ENCODE measurements at places on chromosomes 3 and 15.
A peak's percentile ranks its signal among the peaks of the same experiment; 100 is the strongest.

DNA sequence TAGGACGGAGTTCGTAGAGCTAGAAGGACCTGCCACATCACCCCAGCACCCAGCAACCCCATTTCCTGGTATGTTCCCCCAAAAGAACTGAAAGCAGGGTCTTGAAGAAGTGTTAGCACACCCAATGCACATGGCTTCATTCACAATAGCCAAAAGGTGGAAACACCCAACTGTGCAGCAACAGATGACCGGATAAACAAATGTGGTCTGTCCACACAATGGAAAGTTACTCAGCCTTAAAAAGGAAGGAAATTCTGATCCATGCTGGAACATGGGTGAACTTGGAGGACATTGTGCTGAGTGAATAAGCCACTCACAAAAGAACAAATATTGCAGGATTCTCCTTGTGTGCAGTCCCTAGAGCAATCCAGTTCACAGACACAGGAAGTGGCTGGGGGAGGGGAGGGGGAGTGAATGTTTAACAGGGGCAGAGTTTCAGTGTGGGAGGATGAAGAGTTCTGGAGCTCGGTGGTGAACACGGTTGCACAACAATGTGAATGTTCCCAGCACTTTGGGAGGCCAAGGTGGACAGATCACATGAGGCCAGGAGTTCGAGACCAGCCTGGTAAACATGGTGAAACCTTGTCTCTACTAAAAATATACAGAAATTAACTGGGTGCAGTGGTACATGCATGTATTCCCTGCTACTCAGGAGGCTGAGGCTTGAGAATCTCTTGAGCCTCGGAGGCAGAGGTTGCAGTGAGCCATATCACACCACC lies 157.5 kb downstream of the NUP210 start:
- peak; percentile 19 for DNase-seq

GRCh38 chr15:100314809-100315400 lies 26.9 kb downstream of the ADAMTS17 start:
- DNase-seq: no peak

GRCh38 chr15:53830707-53831386 lies 71.4 kb upstream of the WDR72 start:
- no peak for DNase-seq

DNA sequence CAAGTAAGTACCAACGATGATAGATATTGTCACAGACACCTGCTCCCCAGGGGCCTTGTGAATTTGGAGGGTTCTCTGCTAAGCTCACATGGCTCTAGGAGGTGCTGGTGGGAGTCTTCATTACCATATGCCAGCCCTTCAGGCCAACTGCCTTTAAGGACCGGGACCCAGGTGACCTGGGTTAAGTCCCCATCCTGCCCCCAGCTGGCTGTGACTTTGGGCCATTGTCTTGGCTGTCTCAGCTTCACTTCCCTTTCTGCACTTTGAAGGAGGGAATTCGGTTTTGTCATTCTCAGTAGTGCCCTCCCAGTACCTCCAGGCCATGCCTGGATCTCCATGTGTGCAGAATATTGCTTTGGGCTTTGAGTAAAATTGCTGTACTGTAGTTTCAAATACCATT lies 72.8 kb upstream of the ACAD9 start:
- DNase-seq: no peak

GRCh38 chr3:8824238-8824637 lies 54.8 kb upstream of the OXTR start:
- DNase-seq: no peak

DNA sequence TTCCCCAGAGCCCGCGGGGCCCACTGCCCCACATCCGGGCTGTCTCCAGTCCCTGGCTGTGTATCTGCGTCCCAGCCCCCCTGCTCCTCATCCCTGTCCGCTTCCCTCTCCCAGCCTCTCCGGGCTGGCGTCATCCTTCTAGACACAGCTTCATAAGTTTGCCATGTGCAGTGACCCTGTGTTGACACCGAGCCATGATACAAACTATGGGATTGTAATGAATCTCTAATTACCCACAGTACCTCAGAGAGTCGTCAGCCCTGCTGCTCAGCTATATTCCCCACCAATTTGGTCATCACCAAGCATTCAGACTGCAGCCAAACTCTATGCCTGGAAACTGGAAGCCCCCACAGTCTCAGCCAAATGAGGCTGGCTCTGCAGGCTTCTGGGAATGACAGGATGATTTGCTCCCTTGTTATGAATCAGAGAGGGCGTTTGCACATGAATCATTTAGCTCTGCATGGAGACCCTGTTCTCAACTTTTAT lies 466.1 kb upstream of the ATP11B start:
- DNase-seq: peak; percentile 60

DNA sequence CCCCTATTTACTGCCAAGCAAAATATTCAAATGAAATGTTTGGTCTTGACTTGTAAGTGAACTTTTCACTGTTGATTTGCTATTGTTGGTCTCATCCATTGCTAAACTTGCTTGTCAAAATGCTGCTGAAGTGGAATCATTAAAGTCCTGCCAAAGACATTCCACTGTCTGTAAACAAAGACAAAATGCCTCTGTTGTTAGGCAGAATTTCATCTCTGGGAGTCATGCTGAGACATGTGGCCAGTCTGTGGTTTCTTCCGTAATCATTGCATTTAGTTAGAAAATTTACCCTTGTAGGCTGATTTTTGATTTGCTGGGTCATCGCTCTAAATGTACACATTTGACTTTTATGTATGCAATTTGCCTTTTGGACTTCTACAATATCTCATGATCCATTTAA lies 577.7 kb downstream of the MECOM start:
- peak; percentile 49 for DNase-seq

- no peak for DNase-seq
Measured at GRCh38 chr15:34734303-34734702, 20.5 kb downstream of the GJD2 start.

- DNase-seq: no peak
Measured at GRCh38 chr3:117523418-117523817, 813.8 kb downstream of the TUSC7 start.

DNA sequence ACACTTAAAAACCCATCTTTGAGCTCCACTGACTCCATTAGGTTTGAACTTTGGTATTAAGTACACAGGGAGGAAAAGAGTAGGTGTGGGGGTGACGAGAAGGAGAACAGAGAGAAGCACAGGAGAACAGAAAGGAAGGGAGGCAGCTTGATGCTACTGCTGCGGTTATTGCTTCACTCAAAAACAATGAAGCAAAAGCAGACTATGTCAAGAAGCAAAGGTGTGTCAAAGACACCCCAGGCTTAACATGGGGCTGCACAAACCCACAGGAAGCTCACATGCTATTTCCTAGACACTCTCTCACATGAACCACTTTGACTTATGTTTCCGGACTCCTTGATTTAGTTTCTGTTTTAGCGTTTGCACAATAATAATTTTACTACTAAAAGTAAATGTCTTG lies 961.0 kb upstream of the CFAP20DC start:
- DNase-seq: no peak

DNA sequence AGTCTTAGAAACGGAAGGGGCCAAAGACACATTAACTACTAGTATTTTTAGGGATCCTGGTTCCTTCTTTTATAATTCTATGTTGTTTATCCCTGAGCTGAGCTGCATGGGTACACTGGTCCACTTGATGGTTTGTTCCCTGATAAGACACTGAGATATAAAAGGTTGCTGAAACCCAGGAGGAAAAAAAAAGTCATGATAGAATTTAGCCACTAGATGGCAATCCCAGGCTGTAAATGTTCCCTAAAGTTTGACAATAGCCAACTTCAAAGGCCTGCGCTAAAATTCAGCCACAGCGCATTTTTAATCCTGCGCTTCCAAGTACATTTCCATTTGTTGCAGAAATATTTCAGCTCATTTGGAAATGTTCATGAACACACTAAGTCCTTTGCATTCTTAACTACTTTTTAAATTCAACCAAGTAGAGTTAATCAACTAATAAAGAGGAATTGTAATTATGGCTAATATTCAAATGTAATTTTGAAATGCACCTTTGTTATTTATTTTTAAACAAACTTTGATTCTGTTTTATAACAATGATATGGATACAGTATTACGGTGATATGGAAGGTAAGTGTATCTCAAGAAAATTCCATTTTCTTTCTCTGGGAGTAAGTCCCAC lies 249.3 kb upstream of the FEZF2 start:
- peak; percentile 51 for DNase-seq

DNA sequence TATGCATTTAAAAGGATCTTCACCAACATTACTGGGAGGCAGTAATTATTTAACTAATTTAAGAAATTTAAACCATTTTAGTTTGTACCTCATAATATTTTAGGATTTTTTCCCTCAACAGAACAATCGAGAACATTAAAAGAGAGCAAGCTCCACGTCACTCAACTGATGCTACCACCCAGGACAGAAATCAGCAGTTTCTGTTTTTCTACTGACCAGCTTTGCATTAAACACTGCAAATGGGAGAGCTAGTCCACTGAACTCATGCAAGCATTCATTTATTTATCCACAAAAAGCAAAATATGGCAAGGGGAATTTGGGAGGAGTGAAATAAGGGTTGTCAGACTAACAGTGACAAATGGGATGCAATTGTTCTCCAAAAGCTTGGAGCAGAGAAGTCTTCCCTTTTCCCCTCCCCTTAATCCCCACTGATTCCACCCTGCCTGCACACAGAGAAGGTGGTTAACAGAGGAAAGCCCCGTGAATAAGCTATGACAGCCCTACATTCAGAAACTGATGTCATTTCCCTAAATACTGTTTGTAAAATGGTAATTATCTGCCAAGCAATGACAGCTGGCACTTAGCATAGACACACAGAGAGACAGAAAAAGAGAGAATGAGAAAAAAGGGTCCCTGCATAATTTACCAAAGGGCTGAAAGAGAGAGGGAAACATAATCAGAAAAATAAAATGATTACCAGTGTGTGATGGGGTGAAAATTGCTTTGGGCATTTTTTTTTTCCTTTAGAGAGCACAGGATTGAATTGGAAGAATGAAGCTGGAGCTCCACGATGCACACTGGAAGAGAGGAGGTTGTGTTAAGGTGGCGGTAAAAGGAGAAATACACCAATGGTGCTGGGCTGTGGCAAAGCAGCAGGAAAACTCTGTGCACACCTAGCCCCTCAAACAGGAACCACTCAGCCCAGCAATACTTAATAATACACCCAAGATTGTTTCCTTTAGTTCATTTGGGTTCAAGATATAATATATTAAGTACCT lies 777.4 kb downstream of the TUSC7 start:
- DNase-seq: no peak

GRCh38 chr15:78359041-78359808 lies 19.1 kb downstream of the CRABP1 start:
- no peak for DNase-seq

- no peak for DNase-seq
Measured at GRCh38 chr3:159974-160373, 36.6 kb upstream of the CHL1 start.

DNA sequence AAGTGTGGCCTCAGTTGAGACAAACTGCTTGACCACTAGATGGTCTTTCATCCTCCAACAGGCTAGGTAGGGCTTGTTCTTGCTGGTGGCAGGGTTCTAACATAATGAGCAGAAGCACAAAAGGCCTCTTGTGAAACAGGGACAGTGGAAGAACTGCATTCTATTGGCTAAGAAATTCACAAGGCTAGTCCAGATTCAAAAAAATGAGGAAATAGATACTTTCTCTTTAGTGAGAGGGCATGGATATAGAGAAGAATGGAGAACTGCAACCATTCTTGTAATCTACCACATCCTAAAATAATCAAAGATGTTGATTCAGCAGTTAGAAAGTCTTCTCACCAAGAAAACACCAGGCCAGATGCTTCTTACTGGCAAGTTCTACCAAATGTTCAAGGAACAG lies 143.7 kb upstream of the LRIG1 start:
- DNase-seq: no peak

- DNase-seq: no peak
Measured at GRCh38 chr3:154139996-154140436, 18.8 kb downstream of the ARHGEF26 start.
